Effector CD4-positive, alpha-beta T cell (primary cell): ENCODE measurements at places on chromosomes 5 and 9.

DNA sequence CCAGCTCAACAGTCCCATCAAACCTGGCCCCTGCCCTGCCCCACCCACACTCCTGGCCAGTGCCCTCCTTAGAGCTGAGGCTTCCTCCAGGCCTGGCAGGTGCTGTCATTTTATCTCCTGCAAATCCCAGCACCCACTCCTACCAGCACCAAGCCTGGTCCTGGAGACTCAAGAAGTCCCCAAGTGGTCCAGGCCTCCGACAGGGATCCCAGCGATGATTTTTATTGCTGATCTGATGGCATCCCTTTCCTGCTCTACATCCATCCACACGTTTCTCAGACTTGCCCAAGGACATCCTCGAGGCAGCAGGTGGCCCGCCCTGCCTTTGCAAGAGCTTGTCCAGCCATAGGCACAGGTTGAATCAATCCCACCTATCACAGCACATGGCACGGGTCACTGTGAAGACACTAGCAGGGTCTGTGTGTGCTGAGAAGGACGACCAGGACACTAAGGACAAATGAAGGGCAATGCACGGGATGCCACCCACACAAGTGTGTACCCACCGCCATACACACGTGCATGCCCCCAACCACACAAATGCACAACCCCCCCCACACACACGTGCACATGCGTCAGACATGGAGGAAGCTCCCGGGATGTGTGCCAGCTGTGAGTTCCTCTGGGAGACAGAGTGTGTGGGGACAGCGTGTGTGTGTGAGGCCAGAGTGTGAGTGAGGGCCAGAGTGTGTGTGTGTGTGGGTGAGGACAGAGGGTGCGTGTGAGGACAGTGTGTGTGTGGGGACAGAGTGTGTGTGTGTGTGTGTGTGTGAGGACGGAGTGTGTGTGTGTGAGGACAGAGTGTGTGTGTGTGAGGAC is 62.4 kb upstream of the UBAC1 start:
- no peak for DNase-seq

- no peak for DNase-seq
Measured at GRCh38 chr5:173941758-173942401, 47.1 kb upstream of the C5orf47 start.

DNA sequence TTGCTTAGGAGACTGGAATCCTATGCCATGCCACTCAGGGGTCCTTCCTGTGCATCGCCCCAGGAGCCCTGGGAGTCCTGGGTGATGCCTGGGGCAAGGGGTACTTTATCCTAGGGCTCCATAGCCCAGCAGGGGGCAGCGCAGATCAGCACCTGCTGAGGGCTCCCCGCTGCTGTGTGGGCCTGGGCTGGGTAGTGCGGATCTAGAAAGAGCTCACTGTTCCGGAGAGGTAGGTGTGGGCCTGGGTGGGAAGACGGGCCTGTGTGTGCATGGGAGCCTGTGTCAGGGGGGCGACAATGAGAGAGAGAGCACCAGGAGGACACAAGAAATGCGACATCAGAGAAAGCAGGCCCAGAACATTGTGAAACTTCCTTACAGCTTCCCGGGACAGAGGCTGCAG is 11.4 kb upstream of the DAB2IP start:
- no peak for DNase-seq

DNA sequence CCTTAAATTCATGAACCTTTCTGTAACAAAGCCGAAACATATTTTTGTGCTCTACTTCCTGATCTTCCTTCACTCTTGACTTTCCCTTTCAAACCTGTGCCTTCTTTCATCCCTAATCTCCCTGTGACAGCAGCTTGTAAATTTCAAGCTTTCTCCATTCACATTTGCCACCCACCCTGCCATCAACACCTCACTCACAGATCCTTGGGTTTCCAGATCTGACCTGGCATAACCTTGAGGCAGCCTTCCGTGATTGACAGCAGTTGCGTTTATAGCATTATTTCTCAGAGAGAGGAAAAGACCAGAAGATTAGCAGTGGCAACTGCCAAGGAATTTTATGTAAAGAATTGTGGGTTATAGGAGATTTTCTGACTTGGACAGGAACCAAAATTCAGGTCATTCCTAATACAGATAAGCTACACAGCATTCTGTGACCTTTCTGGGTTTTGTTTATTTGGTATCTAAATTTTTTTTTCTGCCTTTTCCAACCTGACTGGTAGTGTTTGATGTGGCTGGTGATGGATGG is 260.0 kb downstream of the NR2F1-AS1 start:
- DNase-seq: no peak

DNA sequence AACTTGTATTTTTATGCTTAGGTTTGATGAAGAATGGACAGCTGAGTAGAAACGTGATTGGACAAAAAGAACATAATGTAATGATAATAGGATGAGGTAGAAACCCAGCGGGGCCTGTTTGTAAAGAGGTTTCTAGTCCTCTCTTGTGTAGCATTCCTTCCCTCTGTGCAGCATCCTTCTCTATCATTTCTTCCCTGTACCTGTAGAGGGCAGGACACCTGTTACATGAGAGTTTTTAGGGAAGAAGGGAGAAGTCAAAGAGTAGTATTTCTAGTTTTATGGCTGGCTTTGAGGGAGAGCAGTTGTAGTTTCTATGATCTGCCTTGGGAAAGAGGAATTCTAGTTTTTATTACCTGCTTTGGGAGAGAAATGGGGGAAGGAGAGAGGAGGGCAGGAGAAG is 162.1 kb upstream of the FST start:
- no peak for DNase-seq

GRCh38 chr5:145764325-145764724 is 70.8 kb downstream of the PRELID2 start:
- no peak for DNase-seq

- DNase-seq: no peak
Measured at GRCh38 chr9:15982182-15982581, 429.3 kb downstream of the CCDC171 start.

- DNase-seq: no peak
Measured at GRCh38 chr9:73166468-73166867, 14.8 kb downstream of the ANXA1 start.

DNA sequence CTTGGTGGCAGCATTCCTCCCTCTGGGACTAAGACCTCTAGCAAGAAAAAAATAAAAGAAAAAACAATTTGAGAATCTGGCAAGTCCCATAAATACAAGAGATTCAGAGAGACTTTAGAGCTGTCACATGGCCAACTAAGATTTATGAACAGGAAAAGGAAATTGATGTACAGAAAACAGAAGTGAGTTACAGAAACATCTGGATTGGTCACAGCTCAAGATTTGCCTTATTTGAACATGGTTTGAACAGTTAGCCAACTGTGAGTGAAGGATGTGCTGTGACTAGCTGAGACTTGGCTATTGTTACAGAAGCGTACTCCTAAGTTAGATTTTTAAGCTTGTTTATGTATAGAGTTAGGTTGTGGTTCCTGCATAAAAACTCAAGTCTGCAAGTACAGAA is 340.2 kb downstream of the SLCO4C1 start:
- DNase-seq: no peak

DNA sequence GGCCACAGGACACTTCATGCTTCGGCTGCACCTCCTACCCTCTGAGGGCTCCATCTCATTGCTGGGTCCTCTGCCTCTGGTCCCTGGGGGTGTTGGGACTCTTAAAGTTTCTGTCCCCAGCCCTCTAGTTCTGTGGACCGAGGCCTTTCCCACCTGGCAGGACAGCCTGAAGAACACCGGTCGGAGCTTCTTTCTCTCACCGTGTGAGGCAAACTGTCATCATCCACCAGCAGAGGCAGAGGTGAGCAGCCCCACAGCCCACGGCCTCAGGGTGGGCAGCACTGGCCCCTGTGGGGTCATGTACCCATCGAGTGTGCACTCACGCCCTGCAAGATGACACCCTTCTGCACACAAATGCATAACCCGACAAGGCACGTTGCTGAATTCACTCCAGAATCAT is 49.9 kb downstream of the IRX2 start:
- no peak for DNase-seq

DNA sequence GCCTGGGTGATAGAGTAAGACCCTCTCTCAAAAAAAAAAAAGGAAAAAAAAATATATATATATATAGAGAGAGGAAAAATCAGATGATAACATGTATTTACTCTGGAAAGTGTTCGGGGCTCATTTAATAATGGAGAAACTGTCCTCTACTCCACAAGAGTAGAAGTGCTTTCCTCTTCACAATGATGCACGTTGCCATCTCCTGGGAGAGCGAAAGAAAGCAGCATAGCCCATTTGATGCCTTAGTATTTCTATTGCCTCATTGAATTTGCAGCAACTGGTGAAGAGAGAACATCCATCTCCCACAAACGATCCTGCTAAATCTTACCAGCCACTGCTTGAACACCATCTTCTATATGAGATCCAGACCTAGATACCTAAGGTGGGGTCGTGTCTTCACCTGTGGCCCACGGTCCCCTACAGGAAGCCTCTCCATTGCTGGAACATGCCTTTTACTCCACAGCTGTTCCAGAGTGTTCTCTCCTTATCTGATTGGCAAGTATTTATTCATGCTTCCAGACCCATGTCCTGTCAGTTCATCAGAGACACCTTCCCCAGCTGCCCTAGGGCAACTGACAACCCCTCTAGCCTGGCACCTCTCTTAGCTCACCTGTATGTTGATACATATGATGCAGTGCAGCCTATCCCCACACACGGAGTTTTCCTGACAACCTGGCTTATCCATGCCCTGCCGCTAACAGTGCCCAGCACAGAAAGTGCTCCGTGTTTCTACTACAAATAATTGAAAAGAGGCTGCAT is 115.3 kb downstream of the MARCHF11 start:
- no peak for DNase-seq

DNA sequence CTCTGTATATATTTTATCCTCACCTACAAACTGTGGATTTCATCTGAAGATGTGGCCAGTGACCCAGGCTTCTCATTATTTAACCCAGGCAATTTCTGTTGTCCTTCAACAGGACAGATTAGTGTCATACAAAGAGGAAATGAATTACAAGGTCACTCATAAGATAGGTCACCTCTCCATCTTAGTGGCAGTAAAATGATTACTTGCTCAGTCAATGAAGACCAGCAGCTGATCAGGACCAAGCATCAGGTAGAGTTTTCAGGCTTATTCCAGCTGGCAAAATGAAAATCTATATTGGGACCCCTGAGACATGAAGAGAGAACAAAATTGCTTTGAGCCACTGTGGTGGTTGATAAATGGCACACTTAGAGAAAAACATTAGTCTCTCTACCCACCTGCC is 135.2 kb upstream of the PRDM9 start:
- no peak for DNase-seq

- no peak for DNase-seq
Measured at GRCh38 chr5:168756453-168757391, 177.6 kb upstream of the PANK3 start.

- no peak for DNase-seq
Measured at GRCh38 chr5:80915716-80916115, 44.4 kb upstream of the RASGRF2 start.

- DNase-seq: no peak
Measured at GRCh38 chr9:134296301-134297082, 29.8 kb upstream of the RXRA start.

DNA sequence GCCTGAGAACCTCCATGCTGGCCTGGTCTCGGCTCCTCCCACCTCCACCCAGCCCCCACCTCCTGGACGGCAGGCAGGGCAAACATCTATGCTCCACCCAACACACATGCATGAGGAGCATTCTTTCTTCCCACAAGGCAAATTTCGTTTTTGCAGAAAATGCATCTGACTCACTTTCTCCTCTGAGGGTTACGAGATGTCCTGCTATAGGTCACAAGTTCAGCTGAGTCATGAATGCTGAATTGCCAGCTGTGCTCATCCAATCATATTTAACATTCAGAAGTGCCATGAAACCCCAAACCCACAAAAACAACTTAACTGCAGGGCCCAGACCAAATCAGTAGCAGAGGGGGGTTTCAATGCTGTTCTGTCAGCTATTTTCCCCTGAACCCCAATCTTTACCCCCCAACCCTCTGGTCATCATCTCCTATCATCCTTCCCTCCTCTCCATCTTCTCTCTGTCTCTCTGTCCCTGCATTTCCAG is 39.0 kb upstream of the OSMR start:
- DNase-seq: no peak

DNA sequence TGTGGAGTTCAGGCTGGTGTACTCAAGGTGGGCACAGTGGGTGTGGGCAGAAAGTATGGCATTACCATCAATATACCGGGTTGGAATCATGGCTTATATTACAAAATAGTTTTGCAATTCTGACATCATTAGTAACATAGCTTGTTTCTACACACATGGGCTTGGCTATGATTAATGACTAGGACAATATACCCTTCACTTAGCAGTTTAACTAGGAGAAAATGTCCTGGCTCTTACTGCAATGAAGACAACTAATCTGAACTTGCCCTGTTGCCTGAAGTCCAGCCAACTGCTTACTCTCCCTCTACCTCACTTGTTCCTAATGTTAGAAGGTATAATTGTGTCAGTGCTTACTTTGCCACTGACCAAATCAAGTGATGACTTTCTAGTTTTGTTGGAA is 612.5 kb downstream of the EFNA5 start:
- no peak for DNase-seq

- no peak for DNase-seq
Measured at GRCh38 chr5:38825494-38825893, 20.3 kb upstream of the OSMR start.

- DNase-seq: no peak
Measured at GRCh38 chr9:17750269-17750668, 171.4 kb downstream of the SH3GL2 start.

- no peak for DNase-seq
Measured at GRCh38 chr5:82664732-82665131, 386.6 kb upstream of the RPS23 start.

DNA sequence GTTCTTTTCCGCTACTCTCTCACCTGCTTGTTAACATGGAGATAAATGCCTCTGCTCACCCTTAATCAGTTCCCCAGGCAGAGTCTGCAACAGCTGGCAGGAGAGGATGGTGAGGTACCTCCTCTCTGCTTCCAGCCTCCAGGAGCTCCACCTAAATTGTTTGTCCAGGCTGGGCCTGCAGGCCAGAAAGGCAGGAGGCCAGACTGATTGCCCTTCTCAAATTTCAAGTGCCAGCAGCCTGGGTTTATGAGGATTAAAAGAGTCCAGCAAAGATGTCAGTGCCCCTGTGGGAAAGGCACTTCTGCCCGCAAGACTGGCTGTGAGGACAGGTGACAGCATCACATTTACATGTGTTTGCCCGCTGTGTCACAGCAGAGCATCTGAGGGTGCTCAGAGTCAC is 19.8 kb downstream of the CORO2A start:
- DNase-seq: no peak
